Stimulated activated CD4-positive, alpha-beta T cell treated with anti-CD3 and anti-CD28 coated beads, Interleukin-15, amount 100 ng/mL, for 1 hour (primary cell): ENCODE measurements at places on chromosomes 2 and 18.

- no peak for DNase-seq
Measured at GRCh38 chr2:183029219-183029618, 9.0 kb downstream of the NCKAP1 start.

GRCh38 chr2:107932979-107933378 lies 53.3 kb upstream of the SLC5A7 start:
- DNase-seq, result no peak

GRCh38 chr2:181466661-181467576 lies 9.7 kb downstream of the ITGA4 start:
- peak; percentile 60 for DNase-seq

DNA sequence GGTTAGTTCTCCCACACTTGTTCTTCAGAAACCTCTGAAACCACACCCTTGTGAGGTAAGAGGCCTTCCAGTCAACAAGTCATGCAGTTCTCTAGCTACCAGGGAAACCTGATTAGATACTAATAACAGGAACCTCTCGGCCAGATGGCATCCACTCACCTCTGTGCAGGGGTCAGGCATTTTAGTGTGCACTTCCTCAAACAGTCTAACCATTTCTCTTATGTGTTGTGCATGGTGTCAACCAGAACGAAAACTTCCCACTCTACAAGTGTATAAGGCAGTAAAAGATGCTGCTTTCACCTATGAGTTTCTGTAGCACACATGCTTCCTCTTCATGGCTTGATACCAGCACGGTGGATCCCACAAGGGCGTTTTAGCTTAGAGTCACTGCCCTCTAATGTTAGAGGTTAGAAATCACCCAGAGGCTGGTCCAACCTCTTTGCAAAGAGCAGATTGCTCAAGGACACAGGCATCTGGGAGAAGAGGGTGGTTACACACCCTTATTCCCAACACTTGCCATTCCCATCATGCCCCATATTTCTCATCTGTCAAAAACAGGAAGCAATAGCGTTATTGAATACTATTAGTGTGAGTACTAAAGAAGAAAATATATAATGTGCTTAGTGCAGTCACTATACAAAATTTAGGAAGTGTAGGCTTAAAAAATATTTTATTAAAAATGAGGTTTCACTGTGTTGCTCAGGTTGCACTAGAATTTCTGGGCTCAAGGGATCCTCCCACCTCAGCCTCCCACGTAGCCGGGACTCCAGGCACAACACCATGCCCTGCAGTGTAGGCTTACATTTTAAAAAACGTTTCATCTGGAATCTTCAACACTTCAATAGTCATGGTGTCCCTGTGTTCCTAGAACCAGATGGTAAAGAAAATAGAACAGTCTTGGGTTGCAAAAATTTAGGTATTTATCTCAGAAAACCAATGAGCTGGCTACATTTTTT lies 34.5 kb upstream of the RAB31 start:
- no peak for DNase-seq

DNA sequence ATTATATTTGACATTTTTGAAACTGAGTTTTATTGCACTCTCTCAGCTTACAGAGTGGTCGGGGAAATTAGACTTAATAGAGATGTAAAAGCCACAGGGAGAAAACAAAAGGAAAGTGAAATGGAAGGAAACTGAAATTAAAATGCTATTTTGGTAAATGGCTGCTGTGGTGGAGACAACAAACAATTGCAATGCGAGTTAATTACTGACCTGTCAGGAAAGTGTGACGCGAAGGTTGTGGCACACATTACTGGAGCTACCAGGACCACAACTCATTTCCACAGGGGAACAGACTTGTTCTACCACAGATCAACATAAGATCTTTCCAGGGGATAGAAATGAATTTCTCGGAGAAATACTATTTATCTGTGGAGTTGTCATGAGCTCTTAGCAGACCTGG lies 19.5 kb downstream of the ARHGAP15 start:
- no peak for DNase-seq

- no peak for DNase-seq
Measured at GRCh38 chr2:69509011-69509749, 71.9 kb upstream of the NFU1 start.

- no peak for DNase-seq
Measured at GRCh38 chr18:56711708-56712445, 60.7 kb downstream of the WDR7 start.

DNA sequence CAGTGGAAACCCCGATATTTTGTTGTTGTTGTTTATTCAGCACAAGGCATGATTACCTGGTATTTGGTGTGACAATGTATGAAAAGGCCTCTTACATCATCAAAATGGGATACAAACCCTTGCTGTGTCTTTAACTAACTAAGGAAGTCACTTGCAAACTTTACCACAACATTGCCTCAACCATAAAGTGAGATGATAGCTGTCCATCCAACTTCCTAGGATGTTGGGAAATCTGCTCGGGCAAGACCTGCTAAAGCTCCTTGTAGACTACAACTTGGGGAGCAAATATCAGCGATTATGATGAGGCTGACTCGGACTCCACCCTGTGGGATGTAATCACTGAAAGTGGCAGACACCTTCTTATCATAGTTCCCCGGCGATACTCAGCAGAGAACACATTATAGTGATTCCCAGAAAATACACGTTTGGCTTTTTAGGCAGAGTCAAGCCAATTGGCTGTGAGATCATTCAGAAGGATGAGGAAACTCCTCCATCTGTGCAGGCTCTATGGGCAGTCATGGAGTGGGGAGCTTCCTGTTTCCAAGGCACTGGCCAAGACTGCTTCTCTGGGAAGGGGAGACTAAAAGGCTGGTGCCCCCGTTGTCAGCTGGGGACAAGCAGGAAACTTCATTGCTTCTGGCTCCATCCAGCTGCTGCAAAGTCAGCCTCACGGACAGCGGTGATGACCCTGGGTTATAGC lies 289.0 kb downstream of the RNF144A start:
- no peak for DNase-seq

DNA sequence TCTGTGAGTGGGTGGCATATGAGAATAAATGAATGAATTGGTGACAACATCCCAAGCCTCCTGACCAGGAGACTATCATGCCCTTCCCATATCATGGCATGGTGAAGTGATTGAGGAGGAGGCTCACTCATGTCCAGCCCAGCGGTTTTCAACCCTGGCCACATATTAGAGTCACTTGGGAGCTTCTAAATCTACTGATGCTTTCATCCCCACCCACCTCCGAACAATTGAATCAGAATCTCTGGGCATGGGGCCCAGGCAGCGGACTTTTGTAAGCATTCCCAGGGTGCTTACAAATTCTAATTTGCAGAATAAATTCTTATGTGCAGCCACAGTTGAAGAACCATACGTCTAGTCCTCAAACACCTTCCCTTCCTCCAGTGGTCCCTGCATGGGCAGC lies 81.7 kb upstream of the SEC11C start:
- no peak for DNase-seq

DNA sequence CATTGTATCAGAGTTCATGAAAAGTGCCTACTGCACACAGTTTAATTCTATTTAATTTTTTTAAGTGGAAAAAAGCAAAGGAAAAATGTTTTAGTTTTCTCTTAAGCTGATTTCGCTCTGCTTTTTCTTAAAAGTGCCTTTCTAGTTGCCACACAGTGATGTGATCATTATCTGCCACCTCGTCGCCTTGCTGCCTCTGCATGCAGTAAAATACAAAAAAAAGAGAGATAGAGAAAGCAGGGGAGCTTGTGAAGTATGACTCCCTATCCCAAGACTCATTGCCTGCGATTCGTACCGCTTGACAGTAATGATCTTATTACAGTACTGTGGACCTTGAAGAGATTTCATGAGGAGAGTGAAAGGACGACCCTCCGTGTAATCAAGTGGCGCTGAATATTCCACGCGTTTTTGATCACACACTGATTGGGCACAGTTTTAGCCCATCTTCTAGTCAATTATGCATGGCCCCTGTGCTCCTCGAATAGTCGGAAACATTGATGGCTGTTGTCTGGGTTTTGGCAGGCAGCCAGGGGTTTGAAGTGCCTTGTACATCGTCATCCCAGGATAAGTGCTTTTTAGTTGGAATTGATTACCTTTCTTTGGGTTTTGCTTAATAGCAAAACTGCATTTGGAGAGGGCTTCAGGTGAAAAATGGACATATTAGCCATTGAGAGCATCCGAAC lies 188.3 kb downstream of the GBX2 start:
- DNase-seq, result no peak

DNA sequence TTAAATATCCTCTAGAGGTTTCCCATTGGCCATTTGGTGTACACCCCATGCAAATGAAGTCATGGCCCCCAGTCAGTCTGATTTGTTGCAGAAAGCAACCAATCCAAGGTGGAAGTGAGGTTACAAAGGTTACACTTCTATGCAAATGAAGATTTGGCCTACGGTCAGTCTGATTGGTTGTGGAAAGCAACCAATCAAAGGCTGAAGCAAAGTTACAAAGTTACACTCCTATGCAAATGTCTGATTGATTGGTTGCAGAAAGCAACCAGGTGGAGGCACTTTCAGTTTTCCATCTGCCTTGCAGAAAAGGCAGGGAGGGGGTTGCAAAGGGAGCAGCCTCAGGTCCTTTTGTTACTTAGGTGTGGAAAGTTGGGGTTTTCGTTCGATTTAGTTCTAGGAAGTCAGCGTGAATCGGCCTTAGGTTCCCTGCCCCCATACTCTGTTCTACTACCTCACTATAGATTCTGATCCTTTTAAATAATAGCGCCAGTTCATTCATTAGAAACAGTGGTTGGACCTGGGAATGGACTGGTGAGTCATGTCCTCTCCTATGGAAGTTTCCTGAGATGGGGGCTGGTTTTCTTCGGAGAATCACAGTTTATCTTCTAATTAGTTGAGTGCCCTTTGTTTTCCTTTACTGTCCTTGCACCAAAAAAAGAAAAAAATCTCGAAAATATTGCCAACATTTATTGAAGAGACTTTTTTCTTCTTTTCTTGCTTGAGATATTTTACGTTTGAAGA lies 279.5 kb downstream of the AGAP1 start:
- no peak for DNase-seq

- DNase-seq, result no peak
Measured at GRCh38 chr2:20478961-20479360, 32.1 kb downstream of the RHOB start.

- DNase-seq, result no peak
Measured at GRCh38 chr2:165057931-165058330, 102.6 kb upstream of the SLC38A11 start.

- DNase-seq, result no peak
Measured at GRCh38 chr2:184039493-184039892, 558.8 kb upstream of the ZNF804A start.

DNA sequence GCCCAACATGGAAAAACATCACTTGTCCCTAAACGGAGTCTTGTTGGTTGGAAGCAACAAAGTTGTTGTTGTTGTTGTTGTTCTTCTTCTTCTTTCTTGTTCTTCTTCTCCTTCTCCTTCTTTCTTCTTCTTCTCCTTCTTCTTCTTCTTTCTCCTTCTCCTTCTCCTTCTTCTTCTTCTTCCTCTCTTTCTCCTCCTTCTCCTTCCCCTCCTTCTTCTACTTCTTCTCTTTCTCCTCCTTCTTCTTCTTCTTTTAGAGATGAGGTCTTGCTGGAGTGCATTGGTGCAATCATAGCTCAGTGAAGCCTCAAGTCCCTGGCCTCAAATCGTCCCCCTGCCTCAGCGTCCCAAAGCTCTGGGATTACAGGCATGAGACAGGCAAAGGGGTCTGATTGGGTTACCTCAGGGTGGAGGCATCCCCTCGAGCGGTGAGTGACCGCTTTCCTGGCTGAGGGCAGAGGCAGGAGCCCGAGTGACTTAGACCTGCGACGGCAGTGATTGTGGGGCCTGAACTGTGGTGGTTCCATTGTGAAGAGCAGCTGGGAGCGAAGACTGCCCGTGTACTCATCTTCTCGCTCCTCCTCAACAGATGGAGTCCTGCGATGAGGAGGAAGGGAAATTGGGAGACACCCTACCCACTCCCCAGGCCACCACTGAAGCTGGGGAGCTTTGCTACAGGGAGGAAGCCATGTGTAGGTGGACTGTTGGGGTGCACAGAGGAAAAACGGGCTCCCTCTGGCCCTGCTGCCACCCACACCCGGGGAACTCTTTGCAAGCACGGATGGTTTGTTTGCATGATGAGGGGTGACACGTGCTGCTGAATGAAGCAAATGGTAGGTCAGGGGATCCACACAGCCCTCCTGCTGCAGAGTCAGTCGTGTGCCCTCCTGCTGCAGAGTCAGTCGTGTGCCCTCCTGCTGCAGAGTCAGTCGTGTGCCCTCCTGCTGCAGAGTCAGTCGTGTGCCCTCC lies 7.0 kb upstream of the PER2 start:
- DNase-seq, result no peak

- no peak for DNase-seq
Measured at GRCh38 chr2:138665937-138666336, 114.3 kb downstream of the NXPH2 start.

- no peak for DNase-seq
Measured at GRCh38 chr18:47204908-47205522, 28.9 kb upstream of the IER3IP1 start.

DNA sequence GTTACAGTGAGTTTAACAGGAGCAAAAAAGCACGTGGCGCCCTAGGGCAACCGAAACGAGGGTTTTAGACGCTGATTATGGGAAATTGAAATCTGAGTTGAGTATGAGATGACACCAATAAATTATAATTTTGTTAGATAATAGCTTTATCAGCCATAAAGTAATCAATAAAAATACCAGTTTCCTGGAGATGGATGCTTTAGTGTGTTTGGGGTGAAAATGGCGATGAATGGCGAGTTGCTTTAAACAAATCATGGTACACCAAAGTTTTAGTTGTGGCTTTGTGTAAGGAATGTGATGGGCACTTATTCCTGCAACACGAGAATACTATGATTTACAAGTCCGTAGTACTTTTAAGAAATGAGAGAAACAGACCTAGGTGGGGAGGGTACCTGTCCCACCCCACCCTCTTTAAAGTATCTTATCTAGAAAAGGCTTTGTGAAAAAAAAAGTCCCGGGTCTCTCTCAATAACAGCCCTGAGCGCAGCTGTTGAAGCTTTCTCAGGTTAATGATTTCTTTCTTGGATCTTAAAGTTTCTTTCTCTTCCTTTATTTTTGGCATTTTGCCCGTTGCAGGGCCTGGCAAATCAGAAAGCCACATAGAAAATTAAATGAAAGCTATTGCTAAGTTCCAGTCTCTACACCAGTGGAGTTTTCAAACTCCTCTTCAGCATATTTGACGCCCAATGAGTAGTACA lies 1.5 kb upstream of the RRM2 start:
- no peak for DNase-seq

GRCh38 chr2:226409134-226409533 lies 390.5 kb downstream of the IRS1 start:
- DNase-seq, result no peak

DNA sequence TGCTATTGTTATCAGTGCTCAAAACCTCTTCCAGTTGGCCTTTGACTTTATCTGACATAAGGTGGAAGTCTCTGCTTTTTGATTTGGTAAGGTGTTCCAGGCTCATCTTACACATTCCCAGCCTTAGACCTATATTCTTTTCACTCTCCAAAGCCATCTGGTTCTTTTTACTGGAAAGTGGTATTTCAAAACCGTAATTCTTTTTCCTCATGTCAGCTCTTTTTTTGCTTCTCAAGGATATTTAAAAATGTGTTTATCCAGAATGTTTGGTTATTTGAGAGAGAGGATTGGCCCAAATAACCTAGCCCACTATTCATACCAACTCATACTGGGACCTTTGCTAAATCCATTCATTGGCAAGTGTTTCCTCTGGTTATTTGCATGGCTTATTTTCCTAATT lies 411.2 kb upstream of the PIK3C3 start:
- no peak for DNase-seq

GRCh38 chr2:33388996-33389395 lies 87.5 kb upstream of the RASGRP3 start:
- no peak for DNase-seq
